A549 treated with ZK216348 at 1 μM for 4 hours (cell line): ENCODE measurements at places on chromosomes 1 and 21. TPM values are rescaled to one million over a fixed set of nuclear protein-coding genes. Genes with fewer than 3 reads are reported as not detected.

DVL1 gene
- total RNA-seq: 31.3 to 89.3 TPM (median 77.1 TPM) in 5 replicates

FH gene
- total RNA-seq: 83.2 to 100.0 TPM (median 88.9 TPM) in 5 replicates

SLC45A1 gene
- total RNA-seq: 3.7 to 9.5 TPM (median 8.6 TPM) in 5 replicates

MATN1 gene
- 0.06 TPM in 1 of 5 replicates, not detected in the others for total RNA-seq

ANGPTL3 gene
- not detected in 5 replicates for total RNA-seq

CHODL gene
- total RNA-seq: not detected in 5 replicates

NCDN gene
- total RNA-seq: 7.9 to 18.5 TPM (median 16.1 TPM) in 5 replicates

CYP2J2 gene
- 0.08 TPM in 1 of 5 replicates, not detected in the others for total RNA-seq
